Left ventricle myocardium inferior (tissue), 1 donor: ENCODE measurements at places on chromosomes 11 and 22. TPM values are rescaled to one million over a fixed set of nuclear protein-coding genes. Genes with fewer than 3 reads are reported as not detected.
A peak's percentile ranks its signal among the peaks of the same experiment; 100 is the strongest.

GPR83 gene
- total RNA-seq: 0.25 TPM

OR2AG2 gene
- total RNA-seq: not detected

EXT2 gene
- total RNA-seq: 24.5 TPM

APLNR gene
- total RNA-seq: 8.5 TPM

ZP1 gene
- not detected for total RNA-seq

C22orf23 gene
- total RNA-seq: 0.82 TPM

ARHGAP1 gene
- total RNA-seq: 101 TPM

GRCh38 chr11:111353776-111354600 lies 25.1 kb downstream of the POU2AF1 start:
- peaks cover 5% of the 10 kb centered on the region for H3K4me1 ChIP-seq
- H3K27ac ChIP-seq: no peak overlapping the region
- H3K27me3 ChIP-seq: no peaks in the 10 kb centered on the region
- DNase-seq: no peak
- no peak overlapping the region for H3K4me3 ChIP-seq

GRCh38 chr11:129530154-129530895 lies 154.7 kb downstream of the BARX2 start:
- H3K4me3 ChIP-seq: no peak overlapping the region
- no peaks in the 10 kb centered on the region for H3K4me1 ChIP-seq
- H3K27me3 ChIP-seq: no peaks in the 10 kb centered on the region

- DNase-seq: peak; percentile 75
- peaks cover 74% of the 10 kb centered on the region for H3K4me1 ChIP-seq
- peak overlapping the region; percentile 76 for H3K27ac ChIP-seq
- H3K27me3 ChIP-seq: no peaks in the 10 kb centered on the region
Measured at GRCh38 chr11:1564535-1565172, 7.4 kb downstream of the DUSP8 start.
